NCI-H1105 (cell line): ENCODE measurements at places on chromosomes 12 and 14.
A peak's percentile ranks its signal among the peaks of the same experiment; 100 is the strongest.

DNA sequence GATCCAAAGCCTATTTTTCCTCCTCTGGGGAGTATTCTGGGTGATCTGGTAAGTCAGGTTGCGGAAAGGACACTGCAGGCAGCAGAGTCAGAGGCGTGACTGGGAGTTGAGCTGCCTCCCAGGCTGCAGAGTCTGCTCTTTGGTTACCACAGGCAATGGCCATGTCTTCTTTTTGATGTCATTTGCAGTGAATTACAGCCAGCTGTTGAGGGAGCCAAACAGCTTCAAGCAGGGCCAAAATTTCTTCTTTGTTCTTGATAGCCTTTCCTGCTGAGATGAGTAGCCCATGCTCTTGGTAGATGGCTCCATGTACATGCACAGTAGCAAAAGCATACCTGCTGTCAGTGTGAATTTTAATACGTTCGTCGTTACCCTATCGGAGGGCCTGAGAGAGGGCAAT is 116.6 kb upstream of the PZP start:
- no peak for DNase-seq

DNA sequence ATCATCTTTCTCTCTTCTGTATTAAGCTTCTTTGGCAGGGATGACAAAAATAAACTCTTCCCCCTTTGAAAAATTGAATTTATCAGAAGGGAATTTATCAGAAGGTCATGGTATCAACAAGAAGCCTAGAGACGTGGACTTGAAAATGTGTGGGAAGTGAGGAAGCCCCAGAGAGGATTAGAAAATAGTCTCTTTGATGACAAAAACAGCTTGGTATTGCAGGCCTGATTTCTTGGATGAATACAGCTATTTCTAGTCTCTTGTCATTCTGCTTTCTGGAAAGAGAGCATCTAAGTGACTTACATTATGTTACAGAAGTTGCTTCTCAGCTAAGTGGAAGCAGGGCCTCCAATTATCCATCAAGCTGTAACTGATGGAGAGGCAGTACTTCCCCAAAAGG is 111.1 kb downstream of the KITLG start:
- no peak for DNase-seq

GRCh38 chr12:68158432-68158831 is 1.1 kb downstream of the IFNG start:
- peak; percentile 8 for DNase-seq

DNA sequence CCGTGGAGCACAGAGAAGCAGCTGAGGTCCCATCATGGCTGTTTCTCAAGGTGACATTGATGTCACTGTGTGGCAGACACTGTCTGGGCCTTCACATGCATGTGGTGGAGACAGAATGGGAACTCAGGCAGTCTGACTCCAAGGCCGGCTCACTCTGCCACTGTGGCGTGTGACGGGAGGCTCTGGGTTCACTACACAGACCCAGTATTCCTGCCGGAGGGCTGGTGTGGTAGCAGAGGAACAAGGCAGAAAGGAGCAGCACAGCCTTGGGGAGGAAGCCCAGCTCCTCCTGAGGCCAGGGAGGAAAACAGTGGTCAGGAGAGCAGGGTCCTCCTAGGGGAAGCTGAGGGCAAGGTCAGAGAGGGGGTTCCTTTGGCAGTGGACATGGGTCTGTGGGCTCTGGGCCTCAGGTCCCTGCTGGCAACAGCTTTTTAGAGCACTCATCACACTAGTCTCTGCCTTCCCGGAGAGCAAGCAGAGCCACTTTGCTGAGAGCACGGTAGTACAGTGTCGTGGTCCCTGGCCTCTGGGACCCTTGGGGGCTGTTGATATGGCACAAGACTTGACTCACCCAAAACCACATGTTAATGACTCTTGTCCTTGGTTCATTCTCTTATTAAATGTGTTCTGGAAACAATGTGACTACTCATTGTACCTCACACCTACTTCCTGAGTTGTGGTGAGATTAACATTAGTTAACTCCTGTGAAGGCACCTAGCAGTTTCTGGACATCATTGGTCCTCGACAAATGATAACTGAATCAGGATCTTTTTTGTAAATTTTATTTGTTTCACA is 21.3 kb downstream of the DCAF4 start:
- no peak for DNase-seq

DNA sequence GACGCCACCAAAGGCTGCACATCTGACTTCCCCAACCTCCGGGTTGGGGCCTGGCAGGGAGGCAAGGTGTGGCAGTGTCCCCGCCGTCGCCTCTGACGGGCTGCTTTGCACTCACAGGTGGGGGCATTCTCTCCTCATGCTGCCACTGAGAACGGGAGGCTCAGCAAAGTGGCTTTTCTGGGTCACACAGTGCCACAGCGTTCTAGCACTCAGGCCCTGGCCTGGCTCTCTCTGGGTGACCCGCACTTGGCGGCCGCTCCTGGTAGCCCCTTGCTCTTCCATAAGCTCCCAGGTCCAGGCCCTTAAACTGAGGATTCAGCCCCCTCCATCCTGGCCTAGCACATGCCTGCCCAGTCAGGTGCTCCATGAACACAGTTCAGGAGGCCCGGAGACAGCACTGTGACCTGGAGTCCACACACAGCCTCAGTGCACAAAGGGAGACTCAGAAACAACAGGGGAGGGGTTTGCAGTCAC is 25.2 kb downstream of the SERPINA1 start:
- no peak for DNase-seq

- no peak for DNase-seq
Observed at GRCh38 chr12:87160848-87161601, 868.2 kb downstream of the C12orf50 start.

DNA sequence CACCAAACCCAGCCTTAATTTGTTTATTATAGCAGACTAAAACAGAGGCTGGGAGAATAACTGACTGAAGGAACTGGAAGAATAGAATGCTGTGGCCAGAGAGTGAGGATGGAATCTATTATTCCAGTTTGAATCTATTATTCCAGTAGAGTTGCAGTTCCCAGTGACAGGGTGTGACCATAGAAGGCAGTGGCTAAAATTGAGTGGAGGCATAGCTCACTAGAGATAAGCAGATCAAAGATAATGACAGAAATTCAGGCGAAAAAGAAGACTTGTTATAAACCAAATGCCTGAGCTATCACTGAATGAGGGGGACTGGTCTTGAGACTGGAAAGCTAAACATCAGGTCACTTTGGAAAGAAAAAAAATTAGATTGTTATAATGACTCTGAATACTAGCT is 26.0 kb upstream of the SNX6 start:
- DNase-seq: no peak

GRCh38 chr12:106897082-106897481 is 58.6 kb upstream of the TMEM263 start:
- no peak for DNase-seq

DNA sequence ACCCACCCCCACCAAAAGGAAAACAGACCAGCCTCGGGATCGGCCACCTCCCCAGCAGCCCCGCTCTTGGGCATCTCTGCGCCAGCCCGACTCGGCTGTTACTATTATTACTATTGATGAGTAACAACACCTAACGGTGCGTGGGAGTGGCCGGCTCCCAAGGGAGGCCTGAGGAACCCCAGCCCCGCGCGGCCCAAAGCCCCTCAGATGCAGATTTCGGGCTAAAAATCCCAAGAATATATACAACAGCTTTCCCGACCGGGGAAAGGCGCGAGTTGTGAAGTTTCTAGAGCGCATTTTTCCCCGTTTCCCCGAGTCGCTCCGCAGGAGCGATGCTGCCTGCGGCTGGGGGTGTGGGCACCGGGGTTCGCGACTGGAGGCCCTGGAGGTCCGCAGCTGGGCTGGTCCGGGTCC is 565 bp downstream of the NT5DC3 start:
- no peak for DNase-seq

- DNase-seq: no peak
Observed at GRCh38 chr12:103623716-103624115, 36.6 kb downstream of the STAB2 start.

DNA sequence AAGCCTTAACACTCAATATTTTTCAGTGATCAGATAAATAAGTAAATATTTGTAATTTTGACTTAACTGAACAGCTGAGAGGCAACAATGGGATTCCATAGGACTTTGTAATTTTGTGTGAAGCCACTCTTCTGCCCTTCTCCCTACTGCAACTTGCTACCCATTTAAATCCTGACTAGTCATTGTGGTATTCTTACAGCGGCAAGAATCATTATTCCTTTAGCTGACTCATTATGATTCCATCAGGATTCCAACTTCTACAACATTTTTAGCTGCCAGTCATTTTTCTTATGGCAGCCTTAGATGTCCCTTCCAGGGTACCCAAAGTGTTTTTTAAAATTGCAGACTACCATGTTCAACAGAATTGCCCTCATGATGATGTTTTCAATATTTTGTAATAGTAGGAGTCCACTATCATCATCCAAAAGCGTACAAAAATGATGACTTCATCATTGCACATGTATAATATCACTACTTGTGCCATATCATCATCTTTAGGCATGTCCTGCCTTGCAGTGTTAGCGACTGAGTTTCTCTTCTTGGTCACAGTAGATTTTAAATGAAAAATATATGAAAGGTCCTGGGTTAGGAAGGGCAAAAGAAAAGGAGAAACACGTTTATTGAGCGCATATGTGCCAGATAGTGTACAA is 5.1 kb upstream of the MAGOHB start:
- no peak for DNase-seq

GRCh38 chr12:115452751-115453281 is 768.8 kb upstream of the TBX3 start:
- peak; percentile 36 for DNase-seq

DNA sequence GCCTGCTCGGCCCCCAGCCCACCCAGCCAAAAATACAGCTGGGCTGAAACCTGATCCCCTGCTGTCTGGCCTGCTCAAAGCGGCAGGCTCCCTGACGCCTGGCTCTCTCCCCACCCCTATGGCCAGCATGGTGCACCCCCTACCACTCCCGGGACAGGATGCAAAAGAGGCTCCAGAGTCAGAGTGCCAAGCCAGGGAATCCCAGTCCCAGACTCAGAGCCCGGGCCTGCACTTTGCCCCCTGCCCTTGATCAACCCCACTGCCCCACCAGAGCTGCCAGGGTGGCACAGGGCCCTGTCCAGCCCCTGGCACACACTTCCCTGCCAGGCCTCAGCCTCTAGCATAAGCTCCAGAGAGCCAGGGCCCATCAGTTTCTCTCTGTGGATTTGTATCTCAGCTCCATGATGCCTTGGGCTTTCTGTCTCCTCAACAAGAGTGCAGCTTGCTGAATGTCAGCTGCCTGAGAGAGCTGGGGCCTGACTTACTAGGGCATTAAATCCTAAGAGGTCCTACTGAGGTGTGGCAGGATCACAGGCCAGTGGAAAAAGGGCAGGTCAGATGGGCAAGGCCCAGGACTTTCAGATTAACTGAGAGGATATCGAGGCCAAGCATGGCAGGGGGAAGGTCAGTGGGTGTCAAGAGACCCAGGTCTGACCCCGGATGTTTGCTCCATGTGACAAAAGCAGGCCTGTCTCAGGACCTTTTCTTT is 13.9 kb downstream of the ACVRL1 start:
- DNase-seq: no peak

- DNase-seq: no peak
Observed at GRCh38 chr12:92703786-92704185, 997 bp downstream of the PLEKHG7 start.

- DNase-seq: no peak
Observed at GRCh38 chr12:64091186-64091585, 130.9 kb downstream of the KICS2 start.

- DNase-seq: no peak
Observed at GRCh38 chr12:25644979-25645378, 91.9 kb upstream of the LMNTD1 start.

DNA sequence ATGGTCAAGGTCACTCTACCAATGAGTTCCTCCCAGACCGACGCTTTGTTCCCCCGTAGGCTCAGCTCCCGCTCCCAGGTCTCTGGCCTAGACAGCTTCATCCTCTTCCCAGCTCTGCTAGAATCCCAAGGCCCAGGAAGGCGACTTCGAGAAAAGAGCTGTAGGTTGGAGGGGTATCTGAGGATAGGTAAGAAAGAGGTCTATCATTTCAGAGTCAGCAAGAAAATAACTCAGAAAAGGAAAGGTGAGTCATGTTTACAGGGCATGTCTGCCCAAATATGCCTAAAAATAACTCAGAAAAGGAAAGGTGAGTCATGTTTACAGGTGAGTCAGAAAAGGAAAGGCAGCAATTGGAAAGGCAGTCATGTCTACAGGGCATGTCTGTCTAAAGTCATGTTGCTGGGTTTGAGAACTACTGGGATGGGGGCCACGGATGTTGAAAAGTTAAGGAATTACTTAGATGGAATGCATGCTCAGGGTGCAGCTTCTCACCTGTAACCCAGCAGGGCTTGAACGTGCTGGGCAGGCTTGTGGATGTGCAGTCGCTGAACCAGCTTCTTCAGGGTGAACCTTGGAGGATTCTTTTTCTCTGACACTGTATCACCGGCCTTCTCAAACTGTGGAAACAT is 12.2 kb downstream of the TEP1 start:
- no peak for DNase-seq

- DNase-seq: no peak
Observed at GRCh38 chr14:38481952-38482678, 226.2 kb upstream of the CLEC14A start.

- DNase-seq: no peak
Observed at GRCh38 chr12:88781909-88782308, 201.6 kb upstream of the KITLG start.

DNA sequence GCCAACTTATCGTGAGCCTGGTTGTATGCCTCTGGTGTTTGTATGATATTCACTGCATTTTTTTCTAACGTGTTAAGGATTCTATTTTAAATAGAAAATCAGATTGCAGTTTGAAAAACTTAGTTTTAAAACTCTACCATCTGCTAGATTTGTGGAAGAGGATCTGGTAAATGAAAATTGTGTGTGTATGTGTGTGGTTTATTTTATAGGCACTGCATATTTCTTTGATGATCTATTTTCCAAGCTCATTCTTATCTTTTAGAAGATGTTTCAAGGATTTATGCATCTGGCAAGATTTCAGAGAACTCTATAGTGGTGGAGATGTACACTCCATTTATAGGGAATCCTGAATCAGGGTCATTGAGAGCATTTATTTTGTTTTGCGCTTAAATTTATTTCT is 69.8 kb downstream of the HMGA2 start:
- DNase-seq: no peak

DNA sequence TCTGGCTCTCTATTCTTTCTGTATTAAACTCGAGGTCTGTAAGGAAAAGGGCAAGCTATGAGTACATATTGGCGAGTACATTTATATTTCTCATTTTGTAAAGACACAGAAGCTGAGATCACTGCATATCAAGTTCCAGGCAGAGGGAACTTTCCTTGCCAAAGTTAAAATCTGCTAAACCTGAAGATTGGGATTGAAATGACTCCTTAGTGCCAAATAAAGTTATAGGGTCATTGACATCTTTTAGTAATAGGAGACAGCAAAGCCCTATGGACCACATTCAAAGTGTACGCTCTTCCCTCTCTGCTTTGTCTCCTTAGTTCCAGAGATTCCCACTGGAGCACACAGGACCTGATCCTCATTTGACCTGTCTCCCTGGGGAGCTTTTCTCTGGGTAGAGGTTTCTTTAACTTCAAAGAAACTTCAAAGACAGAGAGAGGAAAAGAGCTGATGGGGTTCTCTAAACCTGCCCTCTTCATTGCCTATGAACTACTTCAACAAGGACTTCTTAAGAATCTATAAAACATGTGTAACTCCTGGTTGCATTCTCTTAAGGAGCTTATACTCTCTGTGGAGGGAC is 42.6 kb upstream of the PTPRR start:
- no peak for DNase-seq

GRCh38 chr14:92500491-92500941 is 13.1 kb upstream of the RIN3 start:
- no peak for DNase-seq
